Sciatic nerve (tissue), 2 donors: ENCODE measurements at places on chromosomes 2 and 18. TPM values are rescaled to one million over a fixed set of nuclear protein-coding genes. Genes with fewer than 3 reads are reported as not detected.

The TNFAIP6 gene
- 14.4 TPM for total RNA-seq

The SNED1 gene
- total RNA-seq: 148 TPM

The NRP2 gene
- total RNA-seq: 316 TPM

The OBSL1 gene
- total RNA-seq: 85.2 TPM

The MAPK4 gene
- total RNA-seq: 0.89 TPM

The NCK2 gene
- 31.0 TPM for total RNA-seq

The VIT gene
- 67.9 TPM for total RNA-seq

The SERPINB11 gene
- not detected for total RNA-seq

The SP5 gene
- 2.4 TPM for total RNA-seq

The SCN7A gene
- total RNA-seq: 109 TPM

The ERFE gene
- 0.58 TPM for total RNA-seq

The LAMA3 gene
- total RNA-seq: 47.3 TPM

The DNAJC5G gene
- total RNA-seq: not detected

The CD8B2 gene
- total RNA-seq: not detected

The C2orf81 gene
- total RNA-seq: 4.4 TPM

The HOXD8 gene
- total RNA-seq: 11.9 TPM

The ATF2 gene
- total RNA-seq: 71.1 TPM

The MDH1B gene
- total RNA-seq: 1.9 TPM
